KBM-7 (cell line): ENCODE measurements at places on chromosomes 6 and 20.

DNA sequence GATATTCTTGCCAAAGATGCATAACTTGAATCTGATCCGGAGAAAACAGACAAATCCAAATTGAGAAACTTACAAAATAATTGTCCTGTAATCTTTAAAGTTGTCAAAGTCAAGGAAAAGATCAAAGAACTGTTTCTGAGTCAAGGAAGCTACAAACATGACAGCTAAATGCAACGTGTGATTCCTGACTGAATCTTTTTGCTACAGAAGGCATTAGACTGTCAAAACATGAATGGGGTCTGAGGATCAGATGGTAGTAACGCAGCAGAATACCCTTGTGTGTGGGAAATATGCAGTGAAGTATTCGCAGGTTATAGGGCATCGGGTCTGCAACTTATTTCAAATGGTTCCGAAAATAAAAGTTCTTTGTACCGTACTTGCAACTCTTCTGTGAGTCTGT is 86.2 kb downstream of the MDGA1 start:
- no peak for DNase-seq

- DNase-seq = peak; percentile 60
Measured at GRCh38 chr6:41367700-41368099, 32.3 kb downstream of the NCR2 start.

- DNase-seq = no peak
Measured at GRCh38 chr6:157868835-157869234, 45.8 kb downstream of the SNX9 start.

GRCh38 chr6:156905801-156906200 is 128.6 kb downstream of the ARID1B start:
- no peak for DNase-seq

DNA sequence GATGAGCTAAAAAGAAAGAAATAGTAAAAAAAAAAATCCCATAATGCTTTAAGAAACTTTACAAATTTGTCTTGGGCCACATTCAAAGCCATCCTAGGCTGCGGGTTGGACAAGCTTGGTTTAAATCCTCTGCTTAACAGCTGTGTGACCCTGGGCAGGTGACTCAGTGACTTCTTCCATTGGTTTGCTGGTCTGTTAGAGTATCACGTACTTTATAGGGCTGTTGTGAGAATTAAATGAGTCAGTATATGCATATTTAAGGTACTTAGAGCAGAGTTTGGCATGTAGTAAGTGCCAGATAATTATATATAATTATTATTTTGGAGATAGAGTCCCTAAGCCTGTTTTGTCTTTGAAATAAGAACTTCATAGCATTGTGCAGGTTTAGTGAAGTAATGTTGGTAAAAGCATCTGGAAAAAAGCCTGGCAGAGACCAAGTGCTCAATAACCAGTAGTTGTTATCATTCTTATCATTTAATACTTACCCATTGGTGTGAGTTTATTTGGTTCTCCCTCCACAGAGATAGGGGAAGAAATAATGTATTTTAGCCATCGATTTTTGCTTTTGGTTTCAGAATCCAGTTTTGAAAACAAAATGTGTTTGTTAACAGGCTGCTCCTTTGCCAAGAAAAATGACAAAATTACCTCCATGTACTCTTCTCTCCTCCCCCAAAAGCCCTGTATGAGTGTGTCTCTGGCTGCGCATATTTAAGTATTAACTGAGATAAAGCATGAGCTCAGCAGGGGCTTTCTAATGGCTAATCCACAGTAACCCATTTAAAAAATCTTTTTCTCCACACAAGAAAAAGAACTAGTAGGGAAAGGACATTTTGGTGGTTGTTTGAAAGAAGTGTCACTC is 67.2 kb downstream of the FOXO3 start:
- no peak for DNase-seq

GRCh38 chr20:56755201-56755600 is 126.1 kb downstream of the TFAP2C start:
- no peak for DNase-seq

GRCh38 chr6:20838113-20838512 is 303.9 kb downstream of the CDKAL1 start:
- no peak for DNase-seq

- no peak for DNase-seq
Measured at GRCh38 chr20:16007164-16007563, 566.1 kb downstream of the KIF16B start.

GRCh38 chr20:14208956-14209355 is 128.5 kb downstream of the FLRT3 start:
- no peak for DNase-seq

GRCh38 chr6:4647414-4648365 is 128.5 kb upstream of the CDYL start:
- peak; percentile 67 for DNase-seq

DNA sequence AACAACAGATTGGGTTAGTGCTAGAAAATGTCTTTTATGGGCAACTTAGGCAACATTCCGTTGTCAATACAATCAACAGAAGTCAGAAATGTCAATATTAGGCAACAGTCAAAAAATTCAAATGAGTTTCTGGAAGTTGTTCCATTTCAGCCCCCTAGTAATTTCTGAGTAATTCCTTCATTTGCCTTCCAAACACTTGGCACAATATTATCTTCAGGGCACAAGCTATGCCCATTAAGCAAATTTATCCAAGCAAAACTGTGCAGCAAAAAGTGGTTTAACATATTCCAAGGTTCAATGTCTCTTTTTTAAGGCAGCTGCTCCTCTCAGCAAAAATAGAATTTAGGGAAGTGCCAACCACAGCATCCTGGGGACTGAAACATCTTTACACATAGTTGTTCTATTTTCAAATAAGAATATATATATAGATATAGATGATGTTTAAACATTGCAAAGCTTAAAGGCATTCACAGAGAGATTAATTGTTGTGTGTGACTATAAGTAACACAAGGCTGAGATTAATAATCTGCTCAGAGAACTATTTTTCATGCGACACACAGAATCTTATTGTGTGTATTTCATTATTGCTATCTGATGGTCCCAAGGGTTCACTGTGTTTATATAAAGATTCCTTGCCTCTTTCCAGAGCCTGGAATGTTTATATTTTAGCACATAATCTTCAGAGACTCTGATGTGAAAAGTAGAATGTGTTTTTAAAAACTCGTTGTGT is 75.2 kb upstream of the ADTRP start:
- DNase-seq = peak; percentile 27

- peak; percentile 71 for DNase-seq
Measured at GRCh38 chr6:149895833-149896271, 2.1 kb downstream of the RAET1E start.

GRCh38 chr6:167056370-167056769 is 57.2 kb downstream of the CEP43 start:
- peak; percentile 81 for DNase-seq
